Lower leg skin (tissue), 4 donors: ENCODE measurements at places on chromosomes 2 and 18.

DNA sequence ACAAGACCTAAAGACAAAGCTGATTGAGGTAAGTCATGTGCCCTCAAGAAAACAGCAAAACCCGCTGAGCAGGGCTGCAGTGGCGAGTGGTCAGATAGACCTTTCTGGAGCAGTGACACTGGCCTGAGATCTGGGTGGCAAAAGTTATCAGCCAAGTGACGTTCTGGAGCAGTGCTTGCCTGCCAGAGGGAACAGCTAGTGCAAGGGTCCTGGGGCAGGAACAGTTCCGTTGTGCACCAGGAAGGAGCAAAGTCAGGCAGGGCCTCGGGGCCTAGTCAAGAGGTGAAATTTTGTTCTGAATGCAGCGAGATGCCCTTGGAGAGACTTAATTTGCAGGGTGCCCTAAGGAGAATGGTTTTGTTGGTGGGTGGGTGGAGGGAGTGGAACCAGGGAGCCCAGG is 67.0 kb downstream of the SH3BP4 start:
- no peak for DNase-seq

GRCh38 chr2:29747786-29748470 is 173.5 kb downstream of the ALK start:
- no peak for DNase-seq

GRCh38 chr2:21480162-21480561 is 356.4 kb downstream of the TDRD15 start:
- no peak for DNase-seq

- peak; percentile 88 for DNase-seq
These were observed 53.8 kb downstream of the SMAD7 start for GRCh38 chr18:48896875-48897511.

DNA sequence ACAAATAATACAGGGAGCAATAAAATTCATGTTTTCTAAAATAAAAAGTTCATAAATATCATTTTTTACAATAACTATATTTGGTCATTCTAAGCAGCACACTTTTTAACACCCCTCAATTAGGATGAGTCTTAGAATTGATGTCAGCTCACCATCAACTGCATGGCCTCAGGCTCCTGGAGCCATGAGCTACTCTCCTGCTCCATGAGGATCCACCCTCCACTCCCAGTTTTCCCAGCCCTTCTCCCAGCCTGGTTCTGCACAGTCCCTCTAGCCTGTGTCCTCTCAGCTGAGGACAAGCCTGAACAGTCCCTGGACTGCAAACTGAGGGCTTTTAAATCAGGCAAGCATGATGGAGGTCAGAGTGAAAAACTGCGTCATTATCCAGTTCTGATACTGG is 89.1 kb downstream of the SMC6 start:
- DNase-seq = no peak

DNA sequence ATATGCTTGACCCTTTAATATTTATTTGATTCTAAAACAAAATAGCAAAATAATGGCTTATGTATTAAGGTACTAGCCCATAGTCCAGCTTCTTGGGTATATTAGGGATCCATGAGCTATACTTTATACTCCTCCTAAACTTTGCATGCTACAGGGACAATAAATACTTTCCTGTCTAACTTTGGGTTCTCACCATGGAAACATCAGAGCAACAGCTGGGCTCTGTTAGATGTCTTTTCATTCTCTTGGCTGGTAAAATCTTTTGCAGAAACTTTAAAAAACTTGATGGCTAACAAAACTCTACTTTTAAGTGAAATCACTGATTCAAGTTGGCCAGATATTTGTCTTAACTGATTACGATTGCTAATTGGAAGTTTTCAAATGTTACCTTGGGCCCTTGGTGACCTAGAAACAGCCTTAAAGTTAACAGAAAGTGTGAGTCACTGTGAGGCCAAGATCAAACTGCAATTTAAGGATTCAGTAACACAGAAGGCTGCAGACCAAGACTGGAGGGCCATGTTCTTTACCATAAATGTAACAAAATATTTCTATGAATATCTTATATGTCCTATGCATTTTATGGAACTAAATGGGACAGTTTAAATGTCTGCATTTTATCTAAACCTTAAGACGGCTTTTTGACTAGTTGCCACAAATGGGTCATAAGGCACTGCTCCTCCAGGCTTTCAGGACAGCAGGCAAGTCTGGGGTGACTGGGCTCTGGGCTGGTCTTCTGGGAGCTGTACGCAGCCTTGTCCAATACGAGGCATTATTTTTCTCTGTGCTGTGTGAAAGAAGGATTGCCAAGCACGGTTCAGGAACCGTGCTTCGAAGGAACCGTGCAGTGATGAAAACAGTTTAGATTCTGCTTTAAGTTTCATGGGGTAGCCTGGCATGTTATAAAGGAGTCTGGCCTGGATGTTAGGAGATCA is 188.5 kb downstream of the TPGS2 start:
- no peak for DNase-seq

- no peak for DNase-seq
These were observed 147.3 kb downstream of the BCL11A start for GRCh38 chr2:60406192-60406591.

- DNase-seq = no peak
These were observed 43.8 kb upstream of the SCN9A start for GRCh38 chr2:166419616-166419934.

- DNase-seq = no peak
These were observed 9.9 kb downstream of the NCAPH start for GRCh38 chr2:96345438-96345837.

DNA sequence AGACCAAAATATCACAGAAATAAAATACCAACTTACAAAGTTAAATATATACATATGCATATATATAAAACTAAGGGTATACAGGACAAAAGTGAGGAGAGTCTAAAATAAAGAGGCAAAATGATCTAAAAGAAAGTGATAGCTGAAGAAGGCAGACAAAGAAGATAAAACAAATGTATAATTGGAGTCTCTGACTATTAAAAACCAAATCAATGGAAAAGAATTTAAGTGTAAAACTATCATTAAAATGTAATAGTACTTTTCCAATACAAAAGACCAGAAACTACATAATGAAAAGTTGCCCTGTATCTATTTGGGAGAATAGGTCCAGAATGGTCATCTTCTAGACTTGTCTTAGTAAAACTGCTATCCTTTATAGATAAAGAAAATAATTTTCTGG is 267.4 kb upstream of the KLHL14 start:
- no peak for DNase-seq

DNA sequence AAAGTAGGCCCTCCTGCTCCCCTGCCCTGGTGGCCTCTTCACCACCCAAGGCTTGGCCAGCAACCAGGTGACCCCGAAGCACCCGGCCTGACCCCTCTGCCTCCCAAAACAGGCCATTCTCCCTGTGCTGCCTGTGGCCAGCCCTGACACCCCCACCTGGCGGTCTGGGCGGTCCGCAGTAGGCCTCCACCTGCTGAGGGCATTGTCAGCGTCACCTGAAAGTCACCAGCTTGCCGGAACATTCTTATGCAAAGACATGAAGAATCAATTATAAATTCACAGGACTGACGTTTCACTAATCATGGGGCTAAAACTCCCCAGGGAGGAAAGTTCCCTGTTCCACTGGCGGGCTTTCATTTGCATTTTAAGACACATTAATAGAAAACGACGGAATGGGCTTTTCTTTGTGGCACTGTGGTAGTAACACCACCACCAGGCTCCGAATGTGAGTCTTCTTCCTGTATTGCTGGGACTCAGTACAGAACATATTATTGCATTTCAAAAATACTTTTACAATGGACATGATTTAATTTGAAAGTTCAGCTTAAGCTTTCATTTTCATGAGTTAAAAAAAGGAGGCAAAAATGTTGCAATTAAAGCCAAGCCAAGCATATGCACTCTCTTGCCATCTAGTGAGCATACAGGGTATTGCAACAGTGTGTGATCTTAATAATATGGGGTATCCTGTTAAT is 57.4 kb downstream of the ADI1 start:
- no peak for DNase-seq

GRCh38 chr2:241767464-241768250 is 9.0 kb upstream of the GAL3ST2 start:
- peak; percentile 81 for DNase-seq

DNA sequence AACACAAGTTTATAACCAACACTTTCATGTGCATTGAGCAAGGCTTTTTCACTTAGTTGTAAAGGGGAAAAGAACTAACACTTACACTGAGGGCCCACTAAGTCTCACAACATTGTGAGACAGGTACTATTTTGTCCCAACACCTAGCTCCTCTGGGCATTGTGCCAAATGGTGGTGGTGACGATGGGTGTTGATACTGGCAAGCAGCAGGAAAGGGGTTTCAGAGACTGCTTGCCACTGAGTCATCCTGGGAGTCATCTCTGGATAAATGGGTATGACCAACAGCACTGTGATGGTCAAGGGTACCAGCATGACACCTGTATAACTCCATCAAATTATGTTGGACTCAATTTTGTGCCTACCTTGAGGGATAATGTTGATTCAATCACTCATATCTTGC is 138.8 kb upstream of the ITGA6 start:
- DNase-seq = no peak

DNA sequence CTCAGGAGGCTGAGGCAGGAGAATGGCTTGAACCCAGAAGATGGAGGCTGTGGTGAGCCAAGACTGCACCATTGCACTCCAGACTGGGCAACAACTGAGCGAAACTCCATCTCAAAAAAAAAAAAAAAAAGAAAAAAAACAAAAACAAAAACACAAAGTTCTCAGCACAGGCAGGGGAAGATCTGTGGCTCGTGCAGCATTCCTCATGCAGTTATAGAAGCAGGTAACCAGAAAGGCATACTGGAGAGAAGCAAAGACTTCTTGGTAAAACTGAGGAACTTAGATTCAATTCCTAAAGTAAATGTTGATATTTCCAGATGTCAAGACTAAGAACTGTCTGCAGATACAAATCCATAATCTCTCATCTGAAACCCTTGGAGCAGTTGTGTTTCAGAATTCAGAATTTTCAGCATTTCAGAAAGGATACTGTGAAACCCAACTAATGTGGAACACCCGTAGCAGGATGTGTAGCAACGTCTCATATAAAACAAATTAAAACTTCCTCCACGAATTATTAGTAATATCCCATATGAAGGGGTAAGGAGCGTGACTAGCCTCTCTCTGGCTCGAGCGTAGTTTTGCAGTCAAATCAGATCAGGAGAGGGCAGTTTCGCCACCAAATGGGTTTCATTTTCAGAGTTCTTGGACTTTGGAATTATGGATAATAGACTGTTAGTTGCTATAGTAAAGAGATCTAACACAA is 13.2 kb upstream of the SLC25A52 start:
- no peak for DNase-seq
